ENCODE measurements at places on chromosomes 11 and 22.

DNA sequence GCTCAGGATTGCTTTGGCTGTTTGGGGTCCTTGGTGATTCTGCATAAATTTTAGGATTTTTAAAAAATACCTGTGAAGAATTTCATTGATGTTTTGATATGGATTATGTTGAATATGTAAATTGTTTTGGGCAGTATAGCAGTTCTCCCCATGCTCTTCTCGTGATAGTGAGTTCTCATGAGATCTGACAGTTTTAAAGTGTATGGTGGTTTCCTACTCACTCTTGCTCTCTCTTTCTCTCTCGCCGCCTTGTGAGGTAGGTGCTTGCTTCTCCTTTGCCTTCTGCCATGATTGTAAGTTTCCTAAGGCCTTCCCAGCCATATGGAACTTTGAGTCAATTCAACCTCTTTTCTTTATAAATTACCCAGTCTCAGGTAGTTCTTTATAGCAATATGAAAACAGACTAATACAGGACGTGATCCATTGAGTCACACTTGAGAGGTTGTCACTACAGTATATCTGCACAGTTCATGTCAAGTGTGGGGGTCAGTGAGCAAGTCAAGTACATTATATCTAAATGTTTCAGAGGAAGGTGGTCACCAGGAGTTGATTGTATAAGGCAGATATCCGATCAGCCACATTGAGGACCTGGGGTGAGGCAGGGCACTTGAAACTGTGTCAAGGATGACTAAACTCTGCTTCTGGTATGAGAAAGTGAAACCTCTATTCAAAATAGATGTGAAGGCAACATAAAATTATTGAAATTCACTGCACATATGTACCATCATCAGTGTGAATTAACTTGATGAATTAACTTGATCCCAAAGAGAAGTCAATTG lies 70.7 kb upstream of the CCDC179 start:
- DNase-seq: no peak

DNA sequence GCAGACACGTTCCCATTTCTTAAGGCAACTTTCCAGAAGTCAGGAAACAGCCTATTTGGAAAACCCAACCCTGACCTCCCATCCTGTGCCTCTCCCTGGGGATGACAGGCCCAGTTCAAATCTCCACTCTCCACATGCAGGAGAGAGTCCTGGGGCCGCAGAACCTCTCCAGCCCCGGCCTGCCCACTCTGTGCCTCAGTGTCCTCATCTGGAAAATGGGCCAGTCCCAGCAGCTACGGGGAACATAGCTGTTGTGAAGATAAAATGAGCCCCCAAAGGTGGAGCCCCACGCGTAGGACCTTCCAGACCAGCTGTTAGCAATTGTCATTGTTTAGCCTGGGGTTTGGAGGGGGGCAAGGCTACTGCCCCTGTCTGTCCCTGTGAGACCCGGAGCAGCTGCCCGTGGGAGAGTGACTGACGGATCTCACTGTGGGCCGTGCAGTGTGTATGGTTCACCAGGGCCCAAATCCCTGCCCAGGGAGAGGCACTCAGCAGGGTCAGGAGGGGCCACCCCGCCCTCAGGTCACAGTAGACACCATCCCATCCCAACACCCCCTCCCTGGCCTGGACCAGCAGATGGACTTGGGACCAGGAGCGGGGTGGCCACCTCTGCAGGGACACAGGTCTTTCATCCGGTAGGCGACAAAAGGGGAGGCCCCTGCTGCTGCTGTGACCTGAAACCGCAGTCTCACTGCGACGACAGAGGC lies 145.9 kb downstream of the CTTN start:
- DNase-seq: no peak

GRCh38 chr22:17810570-17811116 lies 36.4 kb upstream of the BID start:
- no peak for DNase-seq

DNA sequence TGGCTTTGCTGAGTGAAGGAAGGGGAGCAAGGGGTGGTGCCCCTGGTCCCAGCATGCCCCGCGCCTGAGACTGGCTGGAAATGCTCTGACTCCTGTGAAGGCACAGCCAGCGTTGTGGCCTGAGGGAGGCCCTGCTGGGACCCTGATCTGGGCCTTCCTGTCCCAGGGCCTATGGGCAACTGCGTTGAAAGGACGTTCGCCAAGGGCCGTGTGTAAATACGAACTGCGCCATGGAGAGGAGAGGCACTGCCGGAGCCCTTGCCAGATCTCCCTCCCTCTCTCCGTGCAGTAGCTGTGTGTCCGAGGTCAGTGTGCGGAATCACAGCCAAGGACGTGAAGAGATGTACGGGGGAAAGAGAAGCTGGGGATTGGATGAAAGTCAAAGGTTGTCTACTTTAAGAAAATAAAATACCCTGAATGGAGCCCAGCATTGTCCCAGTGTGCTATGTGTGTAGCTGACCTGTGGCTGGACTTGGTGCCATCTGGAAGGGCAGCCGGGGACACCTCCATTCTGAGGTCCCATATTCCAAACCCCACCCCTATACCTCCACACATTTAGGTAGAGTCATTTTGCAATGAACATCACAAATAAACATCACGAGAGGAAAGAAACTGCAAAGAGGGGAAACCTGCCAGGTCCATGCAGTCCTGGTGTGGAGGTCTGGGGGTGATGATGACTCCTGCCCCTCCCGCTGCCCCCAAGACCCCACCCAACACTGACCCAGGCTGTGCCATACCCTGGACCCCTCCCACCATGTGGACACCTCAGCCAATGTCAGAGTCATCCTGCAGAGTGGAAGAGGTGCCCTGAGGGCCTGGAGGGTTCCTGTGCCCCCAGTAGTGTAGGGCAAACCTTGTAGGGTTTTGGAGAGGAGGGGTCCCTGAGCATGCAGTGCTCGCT lies 16.9 kb downstream of the RSPH14 start:
- DNase-seq: no peak
